ENCODE measurements at places on chromosomes 3 and 15. TPM values are rescaled to one million over a fixed set of nuclear protein-coding genes. Genes with fewer than 3 reads are reported as not detected.

DNA sequence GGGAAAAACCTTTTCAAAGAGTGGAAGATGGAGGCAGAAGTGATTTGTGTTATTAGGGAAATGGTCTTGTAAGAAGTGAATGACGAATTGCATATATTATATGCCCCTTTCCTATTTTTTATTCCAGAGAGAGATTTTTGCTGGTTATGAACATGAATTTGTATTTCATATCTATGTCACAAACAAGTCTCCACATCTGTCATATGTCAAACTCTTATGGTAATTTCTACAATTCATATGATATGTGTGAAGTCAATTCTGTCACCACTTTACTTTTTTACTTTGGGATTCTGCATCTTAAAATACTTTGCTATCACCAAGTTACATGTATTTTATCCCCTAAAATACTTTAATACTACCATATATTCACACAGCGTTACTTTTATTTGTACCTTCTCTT is 594.2 kb upstream of the ARPP21 start:
- H3K27me3 ChIP-seq: no peaks in the 10 kb centered on the region
- no peak overlapping the region for H3K27ac ChIP-seq
- H3K36me3 ChIP-seq: no peaks in the 10 kb centered on the region
- H3K4me1 ChIP-seq: no peaks in the 10 kb centered on the region

DNA sequence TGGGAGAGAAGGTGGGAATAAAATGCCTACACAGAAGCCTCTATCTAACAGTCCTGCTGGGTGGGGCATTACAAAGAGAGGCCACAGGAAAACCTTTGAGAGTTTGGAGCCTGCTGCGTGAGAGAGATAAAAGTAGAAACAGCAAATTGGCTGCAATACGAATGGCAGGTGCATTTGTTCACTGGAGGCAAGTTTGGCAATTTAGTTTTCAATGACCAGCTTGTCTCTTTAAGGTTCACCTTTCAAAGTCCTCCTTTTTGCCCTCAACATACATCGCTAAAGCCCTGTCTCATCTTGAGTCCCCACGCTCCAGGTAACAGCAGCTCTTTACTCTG is 405.7 kb downstream of the LSAMP start:
- DNase-seq: no peak
- no peaks in the 10 kb centered on the region for H3K36me3 ChIP-seq
- no peaks in the 10 kb centered on the region for H3K27me3 ChIP-seq
- peaks cover 11% of the 10 kb centered on the region for H3K4me1 ChIP-seq

DNA sequence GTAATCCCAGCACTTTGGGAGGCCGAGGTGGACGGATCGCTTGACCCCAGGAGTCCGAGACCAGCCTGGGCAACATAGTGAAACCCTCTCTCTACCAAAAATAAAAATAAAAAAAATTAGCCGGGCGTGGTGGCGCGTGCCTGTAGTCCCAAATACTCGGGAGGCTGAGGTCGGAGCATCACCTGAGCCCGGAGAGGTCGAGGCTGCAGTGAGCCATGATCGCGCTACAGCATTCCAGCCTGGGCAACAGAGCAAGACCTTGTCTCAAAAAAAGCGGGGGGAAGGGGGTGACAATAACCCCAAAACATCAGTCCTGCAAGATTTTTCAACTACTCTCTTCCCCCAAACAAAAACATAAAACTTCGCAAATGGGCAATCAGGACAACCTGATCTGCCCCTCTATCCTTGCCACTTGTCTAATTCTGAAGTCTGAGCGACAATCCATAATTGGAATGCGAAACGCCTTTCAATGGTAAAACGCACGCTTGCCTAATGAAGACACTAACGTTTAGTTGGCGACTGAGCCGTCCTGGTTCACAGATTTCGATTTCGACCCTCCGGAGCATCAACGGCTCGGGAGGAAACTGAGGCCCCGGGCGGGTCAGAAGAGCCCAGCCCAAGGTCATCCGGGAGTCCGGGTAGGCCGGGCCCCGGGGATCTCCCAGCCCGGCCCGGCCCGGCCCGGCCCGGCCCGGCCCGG is 868 bp downstream of the BTBD1 start:
- peak overlapping the region; percentile 91 for H3K27ac ChIP-seq
- peak overlapping the region; percentile 77 for H3K4me3 ChIP-seq
- peaks cover 33% of the 10 kb centered on the region for H3K4me1 ChIP-seq
- H3K27me3 ChIP-seq: no peaks in the 10 kb centered on the region
- DNase-seq: no peak

GRCh38 chr3:107208100-107208499 is 169.1 kb upstream of the CCDC54 start:
- H3K4me1 ChIP-seq: no peaks in the 10 kb centered on the region
- H3K27me3 ChIP-seq: no peaks in the 10 kb centered on the region
- no peaks in the 10 kb centered on the region for H3K36me3 ChIP-seq
- H3K27ac ChIP-seq: no peak overlapping the region

DNA sequence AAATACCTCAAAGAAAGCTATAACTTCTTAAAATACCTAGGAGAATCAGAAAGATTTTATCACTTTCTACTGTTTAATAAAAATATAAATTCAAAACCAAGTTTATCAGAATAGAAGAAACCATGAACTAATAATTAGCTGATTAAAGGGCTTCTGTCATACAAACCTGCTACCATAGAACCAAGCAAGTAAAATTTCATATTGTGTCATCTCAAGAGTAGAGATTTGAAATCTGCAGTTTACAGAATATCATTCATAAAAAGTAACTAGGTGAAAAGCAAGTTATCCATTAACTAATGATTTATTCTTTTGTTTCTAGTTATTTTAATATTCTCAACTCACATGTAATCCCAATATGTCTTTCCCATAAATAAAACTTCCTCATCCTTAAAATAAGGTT is 36.8 kb upstream of the XXYLT1 start:
- H3K27ac ChIP-seq: no peak overlapping the region
- H3K4me3 ChIP-seq: no peak overlapping the region
- H3K27me3 ChIP-seq: no peaks in the 10 kb centered on the region
- no peak for DNase-seq

DNA sequence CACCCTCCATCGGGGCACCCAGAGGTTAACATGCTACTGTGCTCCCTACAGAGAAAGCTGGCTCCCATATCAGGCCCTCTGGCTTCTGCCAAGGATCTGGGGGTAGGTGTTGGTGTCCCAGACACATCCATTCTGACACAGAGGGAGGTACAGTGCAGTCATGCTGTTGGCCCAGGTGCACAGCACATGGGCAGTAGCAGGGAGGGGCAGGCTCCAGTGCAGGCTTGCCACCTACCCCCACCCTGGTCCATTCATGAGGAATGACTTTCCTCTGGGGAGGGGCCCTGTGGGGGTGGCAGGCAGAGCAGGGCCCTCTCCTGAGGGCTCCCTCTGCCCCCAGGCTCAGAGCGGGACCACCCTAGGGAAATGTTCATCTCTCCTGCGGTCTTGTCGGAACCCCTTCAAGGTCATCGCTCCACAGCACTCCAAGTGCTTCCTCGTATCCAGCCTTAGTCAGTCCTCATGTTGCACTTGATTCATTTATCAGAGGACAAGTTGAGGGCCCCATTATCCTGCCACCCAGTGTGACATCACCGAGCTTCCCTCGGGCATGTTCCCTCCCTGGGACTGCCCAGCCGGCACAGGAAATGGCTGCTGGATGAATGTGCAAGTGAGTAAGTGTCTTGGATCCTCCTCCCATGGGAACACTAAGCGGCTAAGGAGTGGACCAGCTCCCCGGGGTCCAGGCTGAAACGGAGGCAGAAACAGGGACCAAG is 10.0 kb downstream of the DUSP7 start:
- H3K27ac ChIP-seq: no peak overlapping the region
- no peak for DNase-seq
- H3K4me3 ChIP-seq: no peak overlapping the region
- H3K36me3 ChIP-seq: no peaks in the 10 kb centered on the region
- H3K4me1 ChIP-seq: no peaks in the 10 kb centered on the region

- DNase-seq: no peak
- H3K4me1 ChIP-seq: no peaks in the 10 kb centered on the region
- H3K27me3 ChIP-seq: no peaks in the 10 kb centered on the region
- no peak overlapping the region for H3K4me3 ChIP-seq
- no peak overlapping the region for H3K27ac ChIP-seq
These were observed 393.5 kb upstream of the ARRDC4 start for GRCh38 chr15:97566961-97567360.

- peaks cover 3% of the 10 kb centered on the region for H3K4me1 ChIP-seq
- H3K36me3 ChIP-seq: no peaks in the 10 kb centered on the region
- no peak overlapping the region for H3K27ac ChIP-seq
- DNase-seq: no peak
- H3K4me3 ChIP-seq: peak overlapping the region; percentile 77
These were observed 716 bp upstream of the KLHL24 start for GRCh38 chr3:183634707-183635106.

DNA sequence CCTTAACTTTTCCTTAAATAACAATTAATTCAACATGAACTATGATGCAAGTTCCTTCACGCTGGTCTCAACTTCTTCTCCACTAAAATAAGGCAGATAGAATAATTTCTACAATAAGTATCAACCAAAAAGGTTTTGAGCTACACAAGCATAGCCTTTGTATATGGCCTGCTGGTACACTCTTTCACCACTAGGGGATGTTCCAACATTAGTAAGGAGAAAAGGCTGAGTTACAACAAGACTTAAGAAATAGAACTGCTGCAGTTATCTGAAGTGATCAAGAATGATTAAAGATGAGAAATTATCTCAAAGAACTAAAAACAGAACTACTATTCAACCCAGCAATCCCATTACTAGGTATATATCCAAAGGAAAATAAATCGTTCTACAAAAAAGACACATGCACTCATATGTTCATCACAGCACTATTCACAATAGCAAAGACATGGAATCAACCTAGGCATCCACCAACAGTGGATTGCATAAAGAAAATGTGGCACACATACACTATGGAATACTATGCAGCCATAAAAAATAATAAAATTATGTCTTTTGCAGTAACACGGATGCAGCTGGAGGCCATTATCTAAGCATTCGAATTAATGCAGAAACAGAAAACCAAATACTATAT is 14.4 kb downstream of the ATP13A3 start:
- H3K4me3 ChIP-seq: no peak overlapping the region
- H3K27ac ChIP-seq: no peak overlapping the region
- peaks cover 13% of the 10 kb centered on the region for H3K4me1 ChIP-seq
- peak; percentile 87 for DNase-seq
- no peaks in the 10 kb centered on the region for H3K36me3 ChIP-seq
- no peaks in the 10 kb centered on the region for H3K27me3 ChIP-seq

DNA sequence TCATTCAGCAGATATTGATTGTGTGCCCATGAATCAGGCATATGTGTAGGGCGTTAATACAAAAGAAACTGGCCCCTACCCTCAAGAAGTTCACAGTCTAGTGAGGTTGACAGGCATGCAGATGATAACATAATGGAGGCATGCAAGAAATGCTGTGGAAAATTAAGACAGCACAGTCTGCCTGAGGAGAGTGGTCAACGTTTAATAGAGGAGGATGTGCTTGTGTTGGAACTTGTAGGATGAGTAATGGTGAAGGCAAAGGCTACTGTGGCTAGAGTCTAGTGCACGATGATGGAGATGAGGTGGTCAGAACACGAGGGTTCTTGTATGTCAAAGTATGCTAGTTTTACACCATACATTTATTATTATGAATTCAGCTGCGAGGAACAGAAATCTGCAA is 295.7 kb downstream of the SOX2 start:
- no peaks in the 10 kb centered on the region for H3K36me3 ChIP-seq
- no peak for DNase-seq
- H3K27me3 ChIP-seq: no peaks in the 10 kb centered on the region
- H3K4me3 ChIP-seq: no peak overlapping the region
- H3K4me1 ChIP-seq: peaks cover 16% of the 10 kb centered on the region

DNA sequence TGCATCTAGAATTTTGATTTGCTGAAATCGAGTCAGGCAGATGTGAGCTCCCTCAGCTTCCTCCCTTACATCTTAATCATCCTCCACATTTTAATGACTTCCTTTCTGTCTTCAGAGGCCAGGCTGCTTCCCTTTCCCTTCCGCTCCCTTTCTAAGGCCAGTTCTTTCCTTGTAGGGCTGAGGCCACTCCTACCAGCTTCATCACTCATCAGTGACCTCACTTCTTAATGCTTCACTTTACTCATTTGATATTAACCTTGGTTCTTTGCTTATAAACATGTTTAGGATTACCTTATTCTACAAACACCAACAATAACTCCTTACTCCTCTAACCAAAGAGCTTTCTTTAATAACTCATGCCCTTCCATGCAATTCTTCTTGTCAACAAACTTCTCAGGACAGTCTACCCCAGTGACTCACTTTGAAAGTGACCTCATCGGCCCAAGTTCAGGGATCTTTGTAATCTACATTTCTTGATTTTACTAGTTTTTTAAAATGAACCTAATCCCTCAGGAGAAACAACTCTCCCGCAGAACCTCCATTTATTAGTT is 23.9 kb downstream of the ILDR1 start:
- DNase-seq: no peak
- H3K4me3 ChIP-seq: no peak overlapping the region
- H3K27me3 ChIP-seq: no peaks in the 10 kb centered on the region
- H3K36me3 ChIP-seq: no peaks in the 10 kb centered on the region

DNA sequence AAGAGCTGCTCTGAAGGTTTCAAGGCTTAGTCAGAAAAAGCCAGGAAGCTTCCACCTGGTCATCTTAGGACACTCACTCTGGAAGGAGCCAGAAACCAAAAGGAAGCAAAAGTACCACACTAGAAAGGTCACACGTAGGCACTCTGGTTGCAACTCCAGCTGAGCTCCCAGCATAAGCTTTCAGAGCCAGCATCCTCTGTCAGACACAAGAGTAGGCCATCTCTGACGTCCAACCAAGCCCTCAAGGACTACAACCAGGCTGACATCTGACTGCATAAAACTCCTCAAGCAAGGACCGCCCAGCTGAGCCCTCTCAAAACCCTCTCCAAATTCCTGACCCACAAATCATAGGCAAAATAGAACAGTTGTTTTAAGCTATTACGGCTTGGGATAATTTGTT is 12.8 kb downstream of the SH3BP5 start:
- no peak for DNase-seq
- H3K4me1 ChIP-seq: peaks cover 5% of the 10 kb centered on the region
- H3K27me3 ChIP-seq: no peaks in the 10 kb centered on the region
- no peak overlapping the region for H3K4me3 ChIP-seq
- no peak overlapping the region for H3K27ac ChIP-seq

- no peaks in the 10 kb centered on the region for H3K27me3 ChIP-seq
- no peak overlapping the region for H3K27ac ChIP-seq
- no peaks in the 10 kb centered on the region for H3K4me1 ChIP-seq
- DNase-seq: no peak
These were observed 21.4 kb upstream of the ZBED2 start for GRCh38 chr3:111616417-111617105.

DNA sequence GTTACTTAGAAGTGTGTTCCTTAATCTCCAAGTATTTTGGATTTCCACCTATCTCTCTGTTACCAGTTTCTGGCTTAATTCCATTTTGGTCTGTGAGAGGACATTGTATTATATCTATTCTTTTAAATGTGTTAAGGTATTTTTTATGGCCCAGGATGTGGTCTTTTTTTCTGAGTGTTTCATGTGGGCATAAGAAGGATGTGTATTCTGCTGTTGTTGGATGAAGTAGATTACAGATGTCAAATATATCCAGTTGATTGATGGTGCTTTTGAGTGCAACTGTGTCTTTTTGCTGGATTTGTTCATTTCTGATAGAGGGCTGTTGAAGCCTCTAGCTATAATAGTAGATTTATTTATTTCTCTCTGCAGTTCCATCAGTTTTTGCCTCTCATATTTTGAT is 136.5 kb upstream of the AZI2 start:
- no peak for DNase-seq
- no peak overlapping the region for H3K27ac ChIP-seq
- H3K36me3 ChIP-seq: no peaks in the 10 kb centered on the region
- no peaks in the 10 kb centered on the region for H3K27me3 ChIP-seq
- no peak overlapping the region for H3K4me3 ChIP-seq

The SPESP1 gene
- not detected for polyA plus RNA-seq

The C3orf52 gene
- polyA plus RNA-seq: 8.1 TPM

The PPP1R14D gene
- not detected for polyA plus RNA-seq

The CSTA gene
- polyA plus RNA-seq: 1.4 TPM

The GOLGA6D gene
- 0.71 TPM for polyA plus RNA-seq

The GLDN gene
- polyA plus RNA-seq: 0.32 TPM

The ALAS1 gene
- 17.8 TPM for polyA plus RNA-seq

The SLC24A5 gene
- 0.23 TPM for polyA plus RNA-seq

The STRA6 gene
- 8.2 TPM for polyA plus RNA-seq
